ENCODE measurements at places on chromosomes 12 and 14. TPM values are rescaled to one million over a fixed set of nuclear protein-coding genes. Genes with fewer than 3 reads are reported as not detected.
A peak's percentile ranks its signal among the peaks of the same experiment; 100 is the strongest.

The EPYC gene
- not detected for total RNA-seq

DNA sequence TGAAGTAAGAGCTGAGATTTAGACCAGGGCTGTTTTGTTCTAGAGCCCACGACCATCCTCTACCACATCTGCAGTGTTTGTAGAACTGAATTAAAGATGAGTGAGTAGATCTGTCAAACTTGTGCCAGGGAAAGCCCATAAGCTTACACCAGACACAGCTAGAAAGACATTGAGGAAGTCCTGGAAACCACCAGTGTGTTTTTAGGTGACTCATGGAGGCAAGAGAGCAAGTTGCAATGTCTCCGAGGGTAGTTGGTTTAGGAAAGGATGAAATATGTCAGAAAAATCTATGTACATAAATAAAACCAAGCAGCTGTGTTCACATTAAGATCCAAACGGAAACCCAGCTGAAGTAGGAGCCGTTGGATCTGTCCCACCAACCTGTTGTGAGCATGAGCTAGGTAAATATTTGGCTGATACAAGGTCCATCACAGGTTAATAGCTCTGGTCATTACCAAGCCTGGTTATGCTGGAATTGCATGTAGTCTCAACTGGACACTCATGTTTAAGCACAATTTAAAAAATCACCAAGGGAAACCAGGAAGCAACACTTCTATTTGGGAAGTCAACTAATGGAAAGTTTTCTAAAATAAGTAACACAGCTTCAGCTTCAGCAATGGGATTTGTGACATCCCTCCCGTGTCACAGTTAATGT lies 49.9 kb upstream of the PLEKHG3 start:
- H3K4me3 ChIP-seq, result no peak overlapping the region
- H3K36me3 ChIP-seq, result no peaks in the 10 kb centered on the region
- H3K27me3 ChIP-seq, result no peaks in the 10 kb centered on the region
- no peak for DNase-seq
- no peaks in the 10 kb centered on the region for H3K4me1 ChIP-seq
- no peak overlapping the region for H3K27ac ChIP-seq

DNA sequence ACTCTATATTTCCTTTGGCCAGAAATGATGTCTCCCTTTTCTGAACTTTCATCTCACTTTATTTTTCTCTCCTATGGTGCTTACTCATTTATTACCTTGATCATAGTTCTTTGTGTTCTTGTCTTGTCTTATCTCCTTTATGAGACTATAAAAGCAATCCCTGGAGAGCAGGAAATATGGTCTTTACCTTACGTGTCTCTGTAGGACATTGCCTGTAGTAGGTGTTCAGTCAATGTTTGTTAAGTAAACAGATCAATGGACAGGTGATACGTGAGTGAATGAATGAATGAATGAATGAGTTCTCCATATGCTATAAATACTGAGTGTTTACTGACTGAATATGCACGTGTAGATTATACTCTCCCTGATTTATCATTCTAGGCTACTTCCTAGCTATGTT lies 193.7 kb upstream of the HMGA2 start:
- H3K36me3 ChIP-seq, result no peaks in the 10 kb centered on the region
- H3K4me3 ChIP-seq, result no peak overlapping the region
- H3K4me1 ChIP-seq, result no peaks in the 10 kb centered on the region
- no peak overlapping the region for H3K27ac ChIP-seq
- no peak for DNase-seq
- no peaks in the 10 kb centered on the region for H3K27me3 ChIP-seq

DNA sequence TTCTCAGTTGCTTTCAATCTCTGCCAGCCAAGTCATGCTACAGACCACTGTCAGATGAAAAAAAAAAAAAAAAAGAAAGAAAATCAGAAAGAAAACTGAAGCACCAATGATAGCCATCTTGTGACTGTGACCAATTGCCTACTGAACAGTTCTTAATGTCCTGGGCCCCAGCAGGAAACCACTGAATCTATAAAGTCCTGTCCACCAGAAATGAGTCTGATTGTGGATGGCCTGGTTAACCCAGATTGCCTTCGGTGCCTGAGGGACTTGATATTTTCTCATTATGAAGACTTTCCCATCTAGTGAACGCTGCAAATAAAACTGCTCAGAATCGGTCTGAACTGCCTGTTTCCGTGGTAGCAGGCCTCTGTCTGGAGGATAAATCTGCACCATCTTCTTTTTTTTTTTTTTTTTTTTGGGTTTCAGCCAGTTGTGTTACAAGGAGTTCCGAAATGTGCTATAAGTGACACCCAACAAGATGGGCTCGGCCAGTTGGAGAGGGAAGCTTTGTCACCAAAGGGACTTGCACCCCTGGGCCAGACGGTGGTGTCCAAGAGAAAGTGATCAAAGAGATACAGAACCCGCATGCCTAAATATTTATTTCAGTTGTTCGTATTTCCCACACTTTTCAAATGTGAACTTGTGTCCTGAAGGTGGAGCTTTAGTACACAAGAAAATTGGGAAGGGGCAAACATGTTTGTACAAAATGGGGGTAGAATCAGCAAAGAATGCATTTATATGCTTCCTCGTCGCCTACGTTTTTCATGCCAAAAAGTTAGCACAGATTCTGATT lies 3.0 kb upstream of the PLXNC1 start:
- H3K27me3 ChIP-seq, result no peaks in the 10 kb centered on the region
- H3K27ac ChIP-seq, result no peak overlapping the region
- DNase-seq, result peak; percentile 20
- peaks cover 15% of the 10 kb centered on the region for H3K4me1 ChIP-seq
- H3K4me3 ChIP-seq, result no peak overlapping the region
- no peaks in the 10 kb centered on the region for H3K36me3 ChIP-seq

The RNF10 gene
- total RNA-seq, result 62.5 TPM

The TTC6 gene
- 0.38 TPM for total RNA-seq

DNA sequence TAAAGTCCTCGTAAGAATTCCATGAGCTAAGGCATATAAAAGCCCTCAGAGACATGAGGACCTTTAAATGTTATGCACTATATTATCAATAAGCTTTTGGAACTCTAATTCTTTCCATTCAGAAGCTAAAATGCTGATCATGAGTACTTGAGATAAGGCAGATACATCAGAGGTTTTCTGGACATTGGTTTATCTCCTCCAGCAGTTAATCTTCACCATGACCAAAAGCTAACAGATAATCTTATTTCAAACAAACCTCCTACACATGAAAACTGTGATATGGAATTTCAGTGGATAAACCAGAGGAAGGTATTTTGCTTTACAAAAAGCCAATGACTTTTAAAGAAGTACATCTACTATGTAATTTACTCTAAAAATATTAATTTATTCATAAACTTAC lies 97.9 kb upstream of the BBS10 start:
- H3K27ac ChIP-seq, result no peak overlapping the region
- H3K4me1 ChIP-seq, result no peaks in the 10 kb centered on the region
- no peaks in the 10 kb centered on the region for H3K27me3 ChIP-seq
- DNase-seq, result no peak

GRCh38 chr12:79597910-79598309 lies 92.9 kb downstream of the PAWR start:
- DNase-seq, result no peak
- H3K36me3 ChIP-seq, result no peaks in the 10 kb centered on the region
- H3K4me1 ChIP-seq, result no peaks in the 10 kb centered on the region
- no peaks in the 10 kb centered on the region for H3K27me3 ChIP-seq
- no peak overlapping the region for H3K27ac ChIP-seq

The HELB gene
- total RNA-seq, result 5.6 TPM

The KRT82 gene
- not detected for total RNA-seq

DNA sequence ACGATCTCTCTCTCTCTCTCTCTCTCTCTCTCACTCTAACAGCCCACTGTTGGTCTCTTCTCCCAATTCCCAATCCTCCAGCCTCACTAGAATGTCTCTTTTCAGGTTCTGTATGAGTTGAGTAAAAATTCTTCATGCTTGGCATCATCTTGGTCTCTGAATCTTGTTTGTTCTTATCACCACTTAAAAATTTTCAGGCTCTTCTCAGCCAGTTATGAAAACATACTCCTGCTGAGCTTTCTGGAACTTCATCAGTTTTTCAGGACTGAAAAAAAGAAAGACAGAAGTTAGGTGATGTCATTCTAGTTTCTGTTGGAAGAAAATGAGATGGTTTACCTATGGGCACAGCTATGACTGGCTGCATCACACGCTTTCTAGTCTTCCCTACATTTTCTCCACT lies 11.5 kb upstream of the IL22 start:
- H3K36me3 ChIP-seq, result no peaks in the 10 kb centered on the region
- H3K4me1 ChIP-seq, result peaks cover 13% of the 10 kb centered on the region
- DNase-seq, result no peak
- no peak overlapping the region for H3K4me3 ChIP-seq
- H3K27me3 ChIP-seq, result no peaks in the 10 kb centered on the region
- H3K27ac ChIP-seq, result no peak overlapping the region

DNA sequence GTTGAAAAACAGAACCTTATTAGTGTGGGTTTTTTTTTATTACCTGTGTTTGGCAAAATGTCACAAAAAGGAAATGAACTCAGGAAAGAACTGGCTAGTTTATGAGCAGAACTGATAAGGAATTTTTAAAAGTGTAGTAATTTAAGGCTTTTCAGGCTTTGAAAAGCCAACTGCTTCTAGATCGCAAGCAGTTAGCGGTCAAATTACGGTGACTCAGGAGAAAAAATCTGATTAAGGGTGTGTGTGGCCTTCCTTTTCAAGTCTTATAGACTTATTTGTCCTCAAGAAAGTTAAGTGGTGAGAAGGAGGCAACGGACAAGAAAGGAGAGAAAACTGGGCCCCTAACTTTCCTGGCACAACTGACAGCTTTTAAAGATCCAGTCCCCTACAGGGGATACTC lies 33.4 kb downstream of the PDZRN4 start:
- peak overlapping the region; percentile 37 for H3K27ac ChIP-seq
- no peaks in the 10 kb centered on the region for H3K27me3 ChIP-seq
- peaks cover 10% of the 10 kb centered on the region for H3K4me1 ChIP-seq
- DNase-seq, result no peak

GRCh38 chr14:39665075-39665475 lies 232.8 kb upstream of the FBXO33 start:
- no peak overlapping the region for H3K4me3 ChIP-seq
- H3K27me3 ChIP-seq, result no peaks in the 10 kb centered on the region
- H3K4me1 ChIP-seq, result no peaks in the 10 kb centered on the region

DNA sequence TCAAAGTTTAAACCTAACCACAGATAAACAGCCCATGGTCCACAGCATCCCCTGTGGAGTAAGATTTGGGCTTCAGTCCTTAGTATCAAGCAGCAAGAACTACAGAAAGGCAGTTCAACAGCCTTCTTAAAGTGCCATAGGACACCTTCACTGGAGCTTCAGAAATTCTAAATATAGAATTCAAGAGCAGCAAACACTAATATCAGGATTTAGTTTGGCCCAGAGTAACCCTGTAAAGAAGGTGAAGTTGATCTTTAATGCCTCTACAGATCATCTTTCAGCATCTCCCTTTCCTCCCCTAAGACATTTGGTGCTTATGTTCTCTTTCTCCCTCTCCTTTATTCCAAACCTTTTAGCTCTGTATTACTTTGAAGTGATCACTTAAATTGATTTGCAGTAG lies 59.5 kb upstream of the ARHGAP5 start:
- no peak overlapping the region for H3K4me3 ChIP-seq
- H3K27me3 ChIP-seq, result no peaks in the 10 kb centered on the region
- no peaks in the 10 kb centered on the region for H3K36me3 ChIP-seq
- no peak for DNase-seq

DNA sequence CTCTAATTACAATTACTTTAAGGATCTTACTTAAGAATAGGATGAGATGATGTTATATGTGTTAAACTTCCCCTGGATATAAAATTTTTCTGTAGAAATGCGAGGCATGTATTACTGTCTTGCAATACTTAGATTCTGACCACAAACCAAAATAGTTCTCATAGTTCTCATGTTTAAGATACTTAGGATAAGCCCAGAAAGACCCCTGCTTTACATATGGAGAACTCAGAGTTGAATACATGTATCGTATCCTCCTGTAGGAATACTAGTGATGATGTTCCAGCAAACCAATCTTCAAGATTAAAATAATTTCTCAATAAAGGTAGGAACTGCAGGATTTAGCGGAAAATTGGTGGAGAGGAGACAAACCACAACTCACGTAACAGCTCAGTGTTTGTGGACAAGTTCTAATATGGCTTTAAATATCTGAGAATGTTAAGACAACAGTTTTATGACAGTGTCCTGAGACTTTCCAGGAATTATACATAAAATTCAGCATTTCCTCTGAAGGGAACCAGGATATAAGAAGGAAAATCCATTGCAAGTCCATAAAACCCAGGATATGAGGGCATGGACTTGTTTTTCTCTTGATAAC lies 114.7 kb upstream of the CRY1 start:
- no peaks in the 10 kb centered on the region for H3K27me3 ChIP-seq
- no peaks in the 10 kb centered on the region for H3K36me3 ChIP-seq
- H3K4me1 ChIP-seq, result no peaks in the 10 kb centered on the region
- H3K4me3 ChIP-seq, result no peak overlapping the region
- no peak for DNase-seq

DNA sequence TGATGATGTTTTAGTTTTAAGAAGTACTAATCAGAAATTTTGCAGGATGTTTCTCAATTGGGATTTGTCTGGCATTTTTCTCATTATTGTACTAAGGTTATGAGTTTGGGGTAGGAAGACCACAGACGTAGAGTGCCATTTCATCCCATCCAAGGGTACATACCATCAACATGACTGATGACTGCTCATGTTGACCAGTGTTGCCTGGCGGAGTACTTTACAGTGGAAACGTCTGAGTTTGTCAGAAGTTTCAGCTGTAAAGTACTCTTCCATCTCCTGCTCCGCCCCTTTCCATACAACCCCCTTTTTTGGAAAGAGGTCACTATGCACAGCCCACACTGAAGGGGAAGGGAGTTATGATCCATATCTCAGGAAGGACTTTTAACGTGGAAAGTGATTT lies 74.2 kb downstream of the RCOR1 start:
- no peaks in the 10 kb centered on the region for H3K27me3 ChIP-seq
- H3K27ac ChIP-seq, result no peak overlapping the region
- H3K4me3 ChIP-seq, result no peak overlapping the region

Measured in thyroid gland (tissue), 4 donors.